ENCODE measurements at places on chromosomes 13 and 19.

DNA sequence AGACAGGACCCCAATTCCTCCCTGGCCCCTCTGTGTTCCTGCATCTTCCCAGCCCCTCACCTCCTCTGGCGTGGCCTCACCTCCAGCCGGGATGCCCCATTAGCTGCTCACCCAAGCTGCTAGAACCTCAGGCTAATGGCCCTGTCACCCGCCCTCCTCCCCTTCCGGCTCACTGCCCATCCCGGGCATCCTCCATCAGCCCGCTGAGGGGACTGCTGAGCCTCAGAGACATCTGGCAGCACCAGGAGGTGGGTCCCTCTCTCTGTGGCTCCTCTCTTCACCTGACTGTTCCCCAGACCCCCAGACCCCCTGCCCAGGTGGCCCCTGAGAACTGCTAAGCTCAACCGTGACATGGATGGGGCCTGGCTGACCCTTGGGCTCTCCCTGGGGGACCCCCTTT is 2.9 kb downstream of the FFAR1 start:
- DNase-seq = no peak

DNA sequence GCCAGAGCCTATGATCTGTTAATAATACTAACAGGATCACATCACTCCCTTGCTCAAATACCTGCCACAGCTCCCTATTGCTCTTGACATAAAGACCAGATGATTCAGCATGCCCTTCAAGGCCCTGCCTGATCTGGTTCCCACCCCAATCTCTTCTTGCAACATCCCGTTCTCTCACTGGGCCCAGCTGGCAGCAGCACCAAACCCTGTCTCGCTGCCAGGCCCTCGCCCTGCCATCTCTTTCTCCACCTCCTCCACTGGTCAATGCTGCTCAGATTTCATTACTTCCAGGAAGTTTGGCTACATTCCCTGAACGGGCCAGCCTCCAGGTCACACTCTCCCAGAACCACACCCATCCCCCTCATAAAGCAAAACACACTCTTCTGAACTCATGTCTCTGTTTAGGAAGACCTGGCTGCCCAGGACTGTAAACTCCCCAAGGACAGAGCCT is 8.6 kb upstream of the BCAT2 start:
- DNase-seq = no peak

DNA sequence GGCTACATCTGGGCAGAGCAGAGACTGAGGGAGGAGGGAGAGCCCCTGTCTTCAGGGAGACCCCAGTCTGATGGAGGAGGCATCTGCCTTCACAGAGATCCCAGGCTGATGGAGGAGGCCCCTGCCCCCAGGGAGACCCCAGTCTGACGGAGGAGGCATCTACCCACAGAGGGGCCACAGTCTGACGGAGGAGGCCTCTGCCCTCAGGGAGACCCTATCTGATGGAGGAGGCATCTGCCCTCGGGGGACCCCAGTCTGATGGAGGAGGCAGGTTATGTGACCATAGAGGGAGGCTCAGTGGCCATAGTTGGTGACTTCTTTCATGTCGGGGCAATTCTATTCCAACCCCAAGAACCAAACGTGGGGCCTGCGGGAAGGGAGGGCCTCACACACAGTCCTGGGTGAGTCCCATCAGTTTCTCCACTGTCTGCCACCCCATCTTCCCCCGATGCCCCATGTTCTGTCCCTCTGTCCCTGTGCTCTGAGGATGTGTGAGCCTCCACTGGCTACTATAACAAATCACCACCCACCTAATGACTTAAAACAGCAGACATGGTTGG is 14.3 kb downstream of the MISP start:
- no peak for DNase-seq

GRCh38 chr19:35569281-35569781 is 5.9 kb upstream of the ATP4A start:
- DNase-seq = no peak

GRCh38 chr13:66353664-66354063 is 876.5 kb downstream of the PCDH9 start:
- no peak for DNase-seq

- DNase-seq = no peak
These were observed 29.4 kb upstream of the PTPRS start for GRCh38 chr19:5369962-5370367.

DNA sequence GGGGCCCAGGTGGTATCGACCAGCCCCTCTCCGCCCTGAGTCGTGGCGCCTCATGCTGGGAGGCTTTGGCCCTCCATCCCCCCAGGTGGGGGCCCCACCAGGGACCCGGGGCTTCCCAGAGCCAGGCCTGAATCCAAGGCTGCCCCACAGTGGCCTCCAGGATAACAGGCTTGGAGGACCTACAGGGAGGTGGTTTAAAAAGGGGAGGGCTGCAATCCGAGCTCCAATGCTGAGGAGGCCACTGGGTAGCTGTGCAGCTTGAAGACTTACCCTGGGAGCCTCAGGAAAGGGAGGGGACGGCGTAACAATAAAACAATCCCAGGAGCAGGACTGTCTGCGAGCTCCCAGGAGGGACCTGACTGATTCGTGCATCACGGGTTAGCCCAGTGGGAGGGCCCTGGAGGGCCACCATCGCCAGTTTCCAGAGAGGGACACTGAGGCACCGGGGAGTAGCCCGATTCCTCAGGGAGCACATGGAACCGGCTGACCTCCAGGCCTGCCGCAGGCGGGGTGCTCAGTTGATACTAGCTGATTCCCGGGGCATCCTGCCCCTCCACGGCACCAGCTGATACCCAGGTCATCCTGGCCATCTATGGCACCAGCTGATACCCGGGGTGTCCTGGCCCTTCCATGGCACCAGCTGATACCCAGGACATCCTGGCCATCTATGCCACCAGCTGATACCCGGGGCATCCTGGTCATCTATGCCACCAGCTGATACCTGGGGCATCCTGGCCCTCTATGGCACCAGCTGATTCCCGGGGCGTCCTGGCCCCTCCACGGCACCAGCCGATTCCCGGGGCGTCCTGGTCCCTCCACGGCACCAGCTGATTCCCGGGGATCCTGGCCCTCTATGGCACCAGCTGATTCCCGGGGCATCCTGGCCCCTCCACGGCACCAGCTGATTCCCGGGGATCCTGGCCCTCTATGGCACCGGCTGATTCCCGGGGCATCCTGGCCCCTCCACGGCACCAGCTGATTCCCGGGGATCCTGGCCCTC is 3.7 kb upstream of the C2CD4C start:
- DNase-seq = no peak

DNA sequence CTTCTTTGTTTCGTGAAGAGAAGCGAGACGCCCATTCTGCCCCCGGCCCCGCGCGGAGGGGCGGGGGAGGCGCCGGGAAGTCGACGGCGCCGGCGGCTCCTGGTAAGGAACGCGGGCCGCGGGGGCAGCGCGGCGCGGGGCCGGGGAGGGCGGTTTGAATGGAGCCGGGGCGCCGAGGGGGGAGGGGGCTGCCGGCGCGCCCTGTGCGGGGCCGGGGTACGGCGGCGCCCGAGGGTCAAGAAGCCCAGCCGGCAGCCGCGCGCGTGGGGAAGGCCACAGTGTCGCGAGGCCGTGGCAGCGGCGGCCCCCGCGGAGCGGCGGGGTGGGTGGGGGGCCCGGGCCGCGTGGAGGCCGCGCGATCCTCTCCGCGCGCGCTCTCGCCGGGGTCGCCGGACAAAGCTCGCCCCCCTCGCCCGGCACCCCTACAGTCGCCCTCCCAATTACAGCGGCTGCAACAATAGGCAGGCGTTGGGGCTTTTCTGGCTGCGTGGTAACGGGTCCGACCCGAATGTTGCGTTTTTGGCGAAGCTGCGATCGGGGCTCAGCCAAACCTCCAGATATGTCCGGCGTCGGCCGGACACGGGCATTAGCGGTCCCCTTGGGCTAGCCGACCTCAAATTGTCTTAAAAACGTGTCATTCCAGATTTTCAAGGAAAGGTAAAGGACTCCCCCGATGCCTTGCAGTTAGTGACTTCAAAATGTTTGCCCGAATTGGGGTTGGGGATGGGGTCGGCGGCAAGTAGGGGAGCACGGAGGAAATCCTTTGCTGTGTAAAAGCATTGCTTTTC is 437 bp downstream of the SMARCA4 start:
- no peak for DNase-seq

- no peak for DNase-seq
These were observed 133.6 kb upstream of the MYO16 start for GRCh38 chr13:108495646-108496361.

DNA sequence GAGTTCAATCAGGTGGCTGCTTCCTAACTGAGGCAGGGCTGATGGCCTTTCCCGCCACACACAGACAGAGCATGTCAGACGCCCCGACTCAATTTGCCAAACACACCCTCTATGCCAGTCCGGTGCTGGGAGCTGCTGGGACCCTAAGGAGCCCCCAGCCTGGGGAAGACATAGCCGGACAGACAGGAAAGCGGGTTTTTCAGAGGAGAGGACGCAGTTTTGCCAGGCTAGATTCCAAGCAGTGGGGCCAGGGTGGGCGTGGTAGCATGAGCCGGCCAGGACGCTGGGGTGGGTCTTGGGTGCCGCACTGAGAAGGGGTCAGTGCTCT is 19.8 kb downstream of the MAST3 start:
- DNase-seq = no peak

DNA sequence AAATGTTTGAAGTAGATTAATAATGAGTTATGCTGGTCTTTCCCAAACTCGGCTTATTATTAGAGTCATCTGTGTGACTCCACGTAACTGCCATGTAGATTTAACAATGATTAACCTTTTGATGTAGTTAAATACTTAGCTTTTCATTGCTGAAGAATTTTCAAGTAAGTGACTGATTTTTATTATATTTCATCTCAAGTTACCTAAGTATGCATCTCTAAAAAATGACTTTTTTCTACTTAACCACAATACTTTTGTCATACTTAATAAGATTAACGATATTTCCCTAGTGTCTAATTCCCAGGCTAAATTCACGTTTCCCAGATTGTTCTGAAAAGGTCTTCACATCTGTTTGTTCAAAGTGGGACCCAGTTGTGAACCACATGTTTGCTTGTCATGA is 17.8 kb downstream of the BIVM start:
- DNase-seq = no peak

DNA sequence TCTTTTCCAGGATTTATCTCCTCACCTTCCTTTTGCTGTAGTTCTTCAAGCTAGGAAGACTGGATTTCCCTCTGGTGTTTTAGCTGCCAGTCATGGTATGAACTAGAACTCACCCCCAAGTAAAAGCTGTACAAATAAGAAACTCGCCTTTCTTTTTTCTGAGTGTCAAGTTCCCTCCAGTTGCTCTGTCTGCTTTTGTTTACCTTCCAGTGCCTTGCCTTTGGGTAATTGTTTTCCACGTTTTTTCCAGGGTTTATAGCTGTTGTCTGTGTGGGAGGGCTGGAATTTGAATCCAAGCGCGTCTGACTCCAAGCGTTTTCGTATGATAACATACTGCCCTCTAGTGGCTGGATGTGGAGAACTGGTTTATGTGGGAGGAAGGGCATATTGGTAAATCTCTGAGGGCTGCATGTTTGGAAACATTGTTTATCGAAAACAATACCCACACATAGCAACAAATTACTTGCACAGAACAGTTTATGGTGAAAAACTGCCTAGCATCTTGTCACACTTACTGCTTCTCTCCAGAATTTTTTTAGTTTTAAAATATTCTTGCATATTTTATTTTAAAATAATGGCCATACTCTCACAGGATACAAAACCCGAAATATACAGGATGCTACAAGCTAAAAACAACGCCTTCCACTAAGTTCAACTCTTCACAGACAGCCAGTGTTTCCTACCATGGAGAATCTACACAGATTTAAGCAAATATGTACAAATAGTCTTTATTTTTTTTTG is 19.2 kb downstream of the RCN3 start:
- DNase-seq = no peak

DNA sequence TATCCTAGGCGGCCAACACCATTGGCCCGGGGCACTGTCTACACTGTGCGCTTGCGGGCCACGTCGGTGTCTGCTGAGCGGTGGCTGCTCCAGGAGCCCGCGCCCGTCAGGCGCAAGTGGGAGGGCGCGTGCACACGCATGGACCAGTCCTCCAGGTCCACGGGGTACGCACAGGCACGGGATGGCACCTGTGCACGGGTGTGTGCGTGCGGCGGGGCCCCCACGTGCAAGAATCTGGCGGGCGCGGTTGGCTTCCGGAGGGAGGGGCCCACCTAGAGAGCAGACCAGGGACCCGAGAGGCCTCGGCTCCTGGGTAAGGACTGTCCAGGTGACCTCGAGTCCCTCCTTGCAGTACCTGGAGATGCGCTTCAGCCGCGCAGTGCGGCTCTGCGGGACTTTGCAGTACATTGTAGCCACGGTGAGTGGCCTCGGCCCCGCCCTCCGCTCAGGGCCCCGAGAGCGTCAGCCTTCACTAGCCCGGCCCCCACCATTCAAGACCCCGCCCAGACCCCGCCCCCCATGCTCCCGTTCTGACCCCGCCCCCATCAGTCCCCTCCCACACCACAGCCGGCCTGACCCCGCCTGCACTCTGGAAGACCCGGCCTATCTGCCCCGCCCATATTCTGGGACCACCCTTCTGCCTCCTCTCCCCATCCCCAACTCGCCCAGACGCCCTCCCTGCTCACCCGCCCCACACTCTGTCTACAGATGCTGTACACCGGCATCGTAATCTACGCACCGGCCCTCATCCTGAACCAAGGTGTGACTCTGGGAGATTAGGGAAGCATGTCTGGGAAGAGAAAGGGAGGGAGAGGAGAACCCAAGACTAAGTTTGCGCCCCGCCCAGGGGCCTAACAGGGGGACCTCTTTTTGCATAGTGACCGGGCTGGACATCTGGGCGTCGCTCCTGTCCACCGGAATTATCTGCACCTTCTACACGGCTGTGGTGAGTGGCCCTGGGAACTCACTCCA is 2.3 kb downstream of the SLC5A5 start:
- DNase-seq = no peak

- no peak for DNase-seq
These were observed 431.2 kb downstream of the FOXO1 start for GRCh38 chr13:40235160-40235796.

DNA sequence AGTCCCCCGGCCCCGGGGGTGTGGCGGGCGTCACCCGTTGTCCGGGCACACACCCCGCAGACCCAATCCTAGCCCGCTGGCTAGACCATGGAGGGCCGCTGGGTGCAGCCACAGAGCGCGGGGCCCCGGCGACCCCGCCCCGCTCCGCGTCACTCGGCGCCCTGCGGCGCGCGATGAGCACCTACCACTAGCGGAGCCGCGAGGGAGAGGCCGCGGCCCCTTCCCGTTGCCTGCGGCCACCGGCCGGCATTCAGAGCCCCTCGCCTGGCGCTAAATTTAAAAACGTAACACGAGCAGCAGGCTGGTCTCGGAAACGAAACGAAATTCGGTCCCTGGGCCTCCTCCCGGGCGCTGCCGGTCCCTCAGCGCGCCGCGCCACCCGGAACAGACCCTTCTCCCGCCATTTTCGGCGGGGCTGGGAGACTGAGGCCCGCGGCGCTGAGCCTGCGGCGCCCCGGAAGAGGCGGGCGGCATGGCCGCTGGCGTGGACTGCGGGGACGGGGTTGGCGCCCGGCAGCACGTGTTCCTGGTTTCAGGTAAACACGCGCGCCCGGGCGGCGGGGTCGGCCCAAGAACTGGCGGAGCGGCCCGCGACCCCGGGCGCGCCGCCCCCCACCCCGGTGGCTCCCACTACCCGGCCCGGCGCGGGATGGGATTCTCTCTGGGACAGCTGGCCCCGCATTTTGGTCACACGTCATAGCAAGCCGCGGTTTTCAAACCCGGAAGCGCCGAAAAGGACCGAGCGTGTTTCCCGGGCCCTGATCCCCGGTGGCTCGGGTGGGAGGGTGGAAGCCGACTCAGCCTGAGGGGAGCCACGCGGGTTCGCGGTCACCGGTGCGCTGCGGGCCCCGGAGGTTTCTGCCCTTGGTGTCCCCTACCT is at the start of gene RNASEH2B:
Gene RNASEH2B, plus strand, starts transcription at position 187 of the 880 bp plus-strand sequence. Its CDS starts 286 bp downstream, at position 473.
- no peak for DNase-seq

All from cerebellar nuclear complex (tissue), 1 donor.